ENCODE measurements at places on chromosomes 7 and 10.

- DNase-seq: no peak
Observed at GRCh38 chr7:124364283-124364682, 331.4 kb upstream of the TMEM229A start.

GRCh38 chr10:48287417-48288391 is 13.2 kb upstream of the FRMPD2 start:
- peak; percentile 68 for DNase-seq

DNA sequence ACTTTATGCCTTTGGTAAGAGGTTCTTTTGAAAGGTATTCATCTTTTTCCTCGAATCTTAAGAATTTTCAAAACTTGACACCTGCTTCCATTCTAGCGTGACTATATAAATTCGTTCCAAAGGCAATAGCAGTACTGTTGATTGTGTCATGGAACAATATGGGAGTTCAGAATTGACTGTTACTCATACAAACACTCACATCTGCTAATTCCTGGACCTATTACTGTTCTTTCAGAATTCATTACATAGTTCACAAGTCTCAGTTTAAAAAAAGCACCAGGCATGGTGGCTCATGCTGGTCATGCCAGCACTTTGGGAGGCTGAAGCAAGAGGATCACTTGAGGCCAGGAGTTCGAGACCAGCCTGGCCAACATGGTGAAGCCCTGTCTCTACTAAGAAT is 80.9 kb downstream of the CACNB2 start:
- no peak for DNase-seq

DNA sequence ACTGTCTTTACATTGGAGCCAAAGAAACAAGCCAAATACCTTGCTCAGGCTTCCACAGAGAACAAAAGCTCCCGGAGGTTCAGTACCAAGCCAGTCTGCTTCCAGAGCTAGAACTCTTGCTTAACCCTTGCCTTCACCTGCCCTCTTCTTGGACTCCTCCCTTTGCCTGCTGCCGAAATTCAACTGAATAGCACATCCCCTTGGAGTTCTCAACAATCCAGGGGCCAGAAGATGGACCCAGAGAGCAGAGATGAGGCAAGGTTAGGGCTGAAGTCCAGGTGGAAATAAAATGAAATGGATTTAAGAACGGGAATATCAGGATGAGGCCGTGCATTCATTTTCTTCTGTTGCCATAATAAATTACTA is 876 bp upstream of the PIK3AP1 start:
- peak; percentile 7 for DNase-seq

GRCh38 chr7:12314199-12314598 is 89.5 kb downstream of the VWDE start:
- no peak for DNase-seq

DNA sequence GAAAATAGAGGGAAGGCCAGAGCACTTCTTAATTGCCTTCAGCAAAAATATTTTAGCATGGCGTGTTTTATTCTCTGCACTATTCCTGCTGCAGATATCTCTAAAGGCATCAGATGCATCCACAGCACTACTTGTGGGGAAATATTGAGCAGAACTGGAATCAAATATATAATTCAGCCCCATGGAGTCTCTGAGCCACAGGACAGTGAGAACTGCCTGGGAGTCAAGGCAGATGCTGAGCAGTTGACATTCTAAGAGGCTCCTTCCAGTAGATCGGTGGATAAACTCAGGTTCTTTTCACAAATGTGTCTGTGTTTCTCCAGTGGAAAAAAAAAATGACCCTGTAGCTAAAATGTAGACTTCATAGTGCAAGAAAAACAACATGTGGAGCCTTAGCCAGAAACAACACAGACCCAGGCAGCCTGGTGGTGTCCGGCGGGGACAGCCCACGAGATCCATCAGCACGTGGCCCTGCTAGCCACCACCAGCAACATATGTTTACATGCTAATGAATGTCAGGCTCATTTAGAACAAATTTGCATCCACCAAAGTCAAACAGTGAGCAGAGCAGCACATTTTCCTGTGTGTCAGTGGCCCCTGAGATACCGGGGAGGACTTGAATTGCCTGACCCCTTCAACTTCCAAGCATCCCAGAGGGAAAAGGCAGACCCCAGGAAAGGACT is 123.3 kb upstream of the PFKP start:
- DNase-seq: no peak

DNA sequence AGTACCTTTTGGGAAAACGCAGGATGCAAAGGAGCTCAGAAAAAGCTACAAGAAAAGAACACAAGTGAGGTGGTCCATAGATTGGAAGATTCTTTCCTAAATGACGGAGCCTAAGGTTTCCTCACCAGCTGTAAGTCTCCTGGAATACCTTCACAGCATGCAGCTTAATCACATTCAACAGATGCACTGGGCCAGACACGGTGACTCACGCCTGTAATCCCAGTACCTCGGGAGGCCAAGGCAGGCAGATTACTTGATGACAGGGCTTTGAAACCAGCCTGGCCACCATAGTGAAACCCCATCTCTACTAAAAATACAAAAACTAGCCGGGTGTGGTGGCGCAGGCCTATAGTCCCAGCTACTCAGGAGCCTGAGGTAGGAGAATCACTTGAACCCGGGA is 228.7 kb downstream of the FRMD4A start:
- DNase-seq: no peak

Measured in brain (organoid and tissue), 16 donors.